Fibroblast of villous mesenchyme (primary cell): ENCODE measurements at places on chromosomes 4 and X.

DNA sequence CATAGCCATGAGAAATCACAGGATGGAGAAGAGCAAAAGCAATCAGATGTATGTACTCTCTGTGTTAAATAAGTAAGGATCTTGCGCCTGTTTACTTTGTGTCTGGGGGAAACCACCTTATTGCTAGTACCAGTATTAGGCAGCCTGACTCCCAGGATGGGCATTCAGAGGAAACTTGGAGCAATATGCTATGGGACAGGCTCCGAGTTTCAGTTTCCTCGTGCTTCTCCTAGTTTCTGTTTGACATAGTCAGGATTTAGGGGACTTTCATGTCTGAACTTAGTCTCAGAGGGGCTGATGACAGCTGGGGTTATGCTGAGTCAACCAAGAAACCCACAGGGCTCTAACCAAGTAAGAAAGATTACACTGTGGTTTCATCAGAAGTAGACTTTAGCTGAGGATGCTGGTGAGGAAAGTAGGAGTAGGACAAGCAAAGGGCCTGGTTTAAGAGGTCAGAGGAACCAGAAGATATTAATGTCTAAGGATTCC lies 13.5 kb downstream of the NSUN7 start:
- peak; percentile 81 for DNase-seq

DNA sequence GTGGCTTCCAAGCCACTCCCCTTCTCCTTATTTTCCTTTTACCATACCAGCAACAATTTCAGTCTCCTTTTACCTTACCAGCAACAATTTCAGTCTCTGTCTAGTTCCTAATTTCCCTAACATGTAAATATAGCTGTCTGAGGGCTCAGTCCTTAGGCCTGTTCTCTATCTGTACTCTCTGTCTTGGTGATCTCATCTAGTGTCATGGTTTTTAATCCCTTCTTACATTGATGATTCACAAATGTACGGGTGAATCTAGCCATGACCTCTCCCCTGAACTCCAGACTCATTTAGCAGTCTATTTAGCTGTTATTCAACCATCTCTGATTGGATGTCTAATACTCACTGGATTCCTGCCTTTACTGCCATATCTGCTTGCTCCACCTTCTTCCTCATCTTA lies 7.2 kb downstream of the IL15 start:
- DNase-seq: peak; percentile 81

- DNase-seq: no peak
Measured at GRCh38 chr4:186193851-186194250, 2.5 kb downstream of the CYP4V2 start.

DNA sequence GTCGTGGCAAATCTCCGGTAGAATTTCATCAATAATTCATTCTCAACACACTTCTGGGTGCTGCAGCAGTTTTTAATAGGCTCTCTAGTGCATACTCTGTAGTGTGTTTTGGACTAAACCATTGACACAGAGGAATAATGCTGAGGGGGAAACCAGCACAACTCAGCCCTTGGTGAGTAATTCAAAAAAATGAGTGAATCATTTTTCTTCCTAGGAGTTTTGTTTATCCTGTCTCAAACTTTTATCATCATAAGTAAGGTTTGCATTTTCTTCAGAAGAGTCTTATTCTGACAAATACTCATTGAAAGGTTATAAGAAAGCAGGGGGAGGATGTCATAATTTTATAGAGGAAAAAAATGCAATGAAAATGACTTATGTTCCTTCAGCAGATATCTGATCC lies 2542.7 kb downstream of the PCDH7 start:
- DNase-seq: no peak

- DNase-seq: no peak
Measured at GRCh38 chr4:44725726-44726037, 674 bp downstream of the GNPDA2 start.

DNA sequence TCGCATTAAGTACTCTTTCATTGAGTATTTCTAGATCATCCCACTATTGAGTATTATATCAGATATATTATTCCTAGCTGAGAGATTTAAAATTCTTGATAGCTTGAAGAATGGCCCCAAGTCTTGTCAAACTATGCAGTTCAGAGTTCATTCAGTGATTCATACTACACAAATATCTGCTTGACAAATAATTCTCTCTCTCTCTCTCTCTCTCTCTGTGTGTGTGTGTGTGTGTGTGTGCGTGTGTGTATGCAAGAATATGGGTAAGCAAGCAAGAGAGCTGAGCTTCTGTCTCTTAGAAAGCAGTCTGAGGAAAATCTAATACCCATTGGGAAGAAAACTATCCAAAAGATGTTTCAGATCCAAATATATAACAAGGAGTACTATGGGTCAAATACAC lies 142.0 kb downstream of the SLC10A7 start:
- DNase-seq: no peak

DNA sequence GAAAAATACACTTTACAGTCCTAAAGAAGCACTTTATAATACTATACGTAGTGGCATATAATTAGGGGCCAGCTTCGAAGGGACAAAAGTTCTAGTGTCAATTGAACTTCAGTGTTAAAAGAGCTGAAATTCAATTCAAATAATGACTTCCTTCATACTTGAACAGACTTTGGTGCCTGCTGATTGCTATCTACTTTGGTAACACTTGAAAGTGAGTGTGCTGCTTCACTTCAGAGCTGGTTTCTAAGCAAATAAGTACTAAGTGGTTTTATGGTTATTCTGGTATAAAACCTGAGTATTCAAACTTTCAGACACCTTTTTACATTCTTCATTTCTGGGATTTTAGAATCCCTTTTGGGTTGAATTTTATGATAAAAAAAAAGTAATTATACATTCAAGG lies 107.0 kb downstream of the SLC4A4 start:
- no peak for DNase-seq

GRCh38 chrX:2325076-2325784 lies 175.5 kb downstream of the DHRSX start:
- peak; percentile 89 for DNase-seq

DNA sequence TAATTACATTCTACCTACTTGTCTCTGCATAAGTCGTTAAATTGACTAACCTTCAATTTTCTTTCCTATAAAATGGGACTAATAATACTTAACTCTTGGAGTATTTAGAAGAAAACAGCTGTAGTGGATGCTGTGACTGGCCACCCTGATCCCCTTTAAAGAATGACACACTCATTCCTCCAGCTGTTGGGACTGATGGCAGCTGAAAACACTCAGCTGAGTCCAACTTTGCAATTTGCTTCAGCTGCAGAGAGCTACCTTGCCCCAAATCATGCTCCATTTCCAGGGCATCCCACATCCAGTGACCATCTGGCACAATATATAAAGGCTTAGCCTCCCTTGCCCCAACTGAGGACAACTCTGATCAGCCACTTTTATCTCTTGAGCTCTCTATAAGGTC lies 89.1 kb downstream of the MID1IP1 start:
- DNase-seq: no peak

GRCh38 chr4:142690406-142691163 lies 155.5 kb downstream of the INPP4B start:
- DNase-seq: no peak

GRCh38 chr4:13244444-13244843 lies 239.7 kb downstream of the RAB28 start:
- no peak for DNase-seq

GRCh38 chr4:183507925-183508696 lies 3.3 kb downstream of the ING2 start:
- DNase-seq: peak; percentile 52

- no peak for DNase-seq
Measured at GRCh38 chrX:28625223-28625622, 38.0 kb downstream of the IL1RAPL1 start.

- no peak for DNase-seq
Measured at GRCh38 chr4:128241019-128241418, 46.6 kb downstream of the PGRMC2 start.

GRCh38 chr4:125011646-125012045 lies 299.1 kb upstream of the ANKRD50 start:
- DNase-seq: no peak

DNA sequence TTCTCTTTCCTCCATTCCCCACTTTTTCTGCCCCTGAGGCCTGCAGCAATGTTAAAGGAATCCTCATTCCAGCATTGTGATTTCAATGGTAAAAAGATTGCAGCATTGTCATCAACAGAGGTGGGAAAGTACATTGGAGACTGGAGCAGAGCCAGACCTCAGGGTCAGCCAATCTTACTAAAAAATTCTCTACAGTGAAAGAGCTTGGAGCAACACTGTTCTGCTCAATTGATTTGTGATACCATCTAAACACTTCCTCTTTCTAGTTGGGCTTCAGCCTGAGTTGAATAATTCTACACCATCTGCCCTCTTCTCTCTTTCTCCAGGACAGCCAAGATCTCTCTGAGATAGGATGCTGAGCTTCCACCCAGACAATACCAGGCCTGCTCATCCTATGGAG lies 176.5 kb downstream of the AR start:
- peak; percentile 10 for DNase-seq

DNA sequence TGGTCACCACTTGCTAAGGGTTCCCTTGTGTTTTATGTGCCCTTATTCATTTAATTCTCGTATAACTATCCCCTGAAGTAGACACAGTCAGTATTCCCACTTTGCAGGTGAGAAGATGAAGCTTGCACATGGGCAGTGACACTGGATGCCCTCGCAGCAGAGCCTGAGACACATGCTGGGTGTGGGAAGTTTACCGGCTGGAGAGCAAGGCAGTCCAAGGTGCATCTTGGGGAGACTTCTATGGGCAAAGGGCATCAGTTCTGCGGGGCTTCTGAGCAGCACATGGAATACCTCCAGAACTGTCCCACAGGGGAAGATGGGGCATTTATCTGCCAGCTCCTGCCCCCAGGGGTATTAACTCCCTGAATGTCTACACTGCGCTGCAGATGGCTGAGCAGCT lies 92.2 kb downstream of the SLC2A9 start:
- no peak for DNase-seq

- DNase-seq: peak; percentile 6
Measured at GRCh38 chr4:33073811-33074210, 2353.6 kb downstream of the PCDH7 start.

DNA sequence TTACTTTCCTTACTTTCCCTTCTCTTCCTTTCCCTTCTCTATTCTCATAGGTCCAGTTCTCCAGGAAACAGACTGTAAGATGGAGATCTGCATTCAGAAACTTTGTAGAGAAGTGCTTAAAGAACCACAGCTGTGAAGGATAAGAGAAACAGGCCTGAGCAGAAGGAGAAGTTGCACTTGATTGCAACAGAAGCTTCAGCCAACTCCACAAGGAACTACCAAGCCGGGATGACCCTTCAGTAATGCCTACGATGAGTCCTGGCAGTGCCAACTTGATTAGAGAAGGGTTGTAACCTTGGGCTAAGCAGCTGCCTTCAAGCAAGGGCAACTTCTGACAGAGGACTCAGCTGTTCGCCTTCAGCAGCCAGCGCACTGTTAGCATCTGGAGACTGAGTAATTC lies 413.3 kb upstream of the RASGEF1B start:
- no peak for DNase-seq

- no peak for DNase-seq
Measured at GRCh38 chrX:41952102-41952501, 28.7 kb upstream of the CASK start.

- DNase-seq: no peak
Measured at GRCh38 chr4:12548678-12549077, 935.5 kb downstream of the RAB28 start.

GRCh38 chr4:169668069-169668721 lies 47.8 kb downstream of the CLCN3 start:
- no peak for DNase-seq

GRCh38 chr4:118973295-118973694 lies 84.6 kb downstream of the SYNPO2 start:
- DNase-seq: no peak

DNA sequence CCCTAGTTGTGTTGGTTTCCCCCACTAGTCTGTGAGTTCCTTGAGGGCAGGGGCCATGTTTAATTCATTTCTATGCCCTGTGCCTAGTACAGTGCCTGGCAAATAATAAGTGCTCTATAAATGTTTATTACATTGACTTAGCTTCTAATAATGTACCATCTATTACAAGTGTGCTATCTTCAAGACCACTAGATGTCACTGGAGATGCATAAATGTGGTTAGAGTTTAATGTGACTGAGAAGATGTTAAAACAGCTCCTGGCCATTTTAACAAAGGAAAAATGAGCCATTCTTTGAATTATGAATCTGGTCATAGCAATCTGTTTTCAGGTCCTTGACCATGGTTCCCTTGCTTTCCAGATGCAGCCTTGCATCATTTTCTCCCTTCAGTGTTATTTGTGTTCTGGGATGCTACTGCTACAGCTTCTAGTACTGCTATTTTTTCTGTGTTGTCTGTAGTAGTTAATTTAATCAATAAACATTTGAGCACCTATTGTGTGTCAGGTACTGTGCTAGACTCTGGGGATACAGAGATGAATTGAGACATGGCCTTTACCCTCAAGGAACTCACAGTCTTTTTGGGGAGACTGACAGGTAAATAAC lies 43.2 kb downstream of the SLC9A6 start:
- DNase-seq: peak; percentile 72

DNA sequence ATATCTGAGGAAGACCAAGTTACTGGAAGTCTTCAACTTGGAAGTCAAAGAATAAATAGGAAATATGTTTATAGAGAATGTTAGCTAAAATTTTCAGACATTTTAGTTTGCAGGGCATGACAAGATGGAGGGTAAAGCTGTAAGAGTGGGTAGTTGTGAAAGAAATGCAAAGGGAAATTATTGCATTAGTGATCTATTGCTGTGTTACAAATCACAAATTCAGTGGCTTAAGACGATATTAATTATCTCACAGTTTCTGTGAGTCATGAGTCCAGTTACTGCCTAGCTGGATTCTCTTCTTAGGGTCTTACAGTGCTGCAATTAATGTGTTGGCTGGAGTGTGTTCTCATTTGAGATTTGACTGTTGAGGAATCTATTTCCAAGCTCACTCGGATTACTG lies 62.9 kb upstream of the CAMK2D start:
- DNase-seq: no peak

DNA sequence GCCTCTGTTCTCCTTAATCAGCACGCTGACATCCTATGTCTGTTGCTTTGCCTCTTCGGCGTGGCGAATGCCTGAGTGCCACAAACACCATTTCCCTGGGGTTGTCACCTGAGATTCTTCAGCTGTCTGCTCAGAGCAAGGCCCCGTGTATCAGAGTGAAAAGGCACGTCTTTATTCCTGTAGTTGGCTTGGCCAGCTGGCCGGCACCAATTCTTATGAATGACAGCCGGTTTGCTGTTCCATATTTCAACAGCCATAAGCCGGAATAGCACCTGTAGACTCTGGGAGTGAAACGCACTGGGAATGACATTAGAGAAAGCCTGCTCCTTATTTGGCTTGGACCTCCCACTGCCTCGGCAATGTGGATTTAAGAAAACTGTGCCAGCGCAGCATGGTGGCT lies 89.3 kb downstream of the MGST2 start:
- DNase-seq: no peak
